ENCODE measurements at places on chromosomes 4 and X.

- no peak for DNase-seq
Observed at GRCh38 chr4:150773729-150774449, 191.9 kb downstream of the MAB21L2 start.

DNA sequence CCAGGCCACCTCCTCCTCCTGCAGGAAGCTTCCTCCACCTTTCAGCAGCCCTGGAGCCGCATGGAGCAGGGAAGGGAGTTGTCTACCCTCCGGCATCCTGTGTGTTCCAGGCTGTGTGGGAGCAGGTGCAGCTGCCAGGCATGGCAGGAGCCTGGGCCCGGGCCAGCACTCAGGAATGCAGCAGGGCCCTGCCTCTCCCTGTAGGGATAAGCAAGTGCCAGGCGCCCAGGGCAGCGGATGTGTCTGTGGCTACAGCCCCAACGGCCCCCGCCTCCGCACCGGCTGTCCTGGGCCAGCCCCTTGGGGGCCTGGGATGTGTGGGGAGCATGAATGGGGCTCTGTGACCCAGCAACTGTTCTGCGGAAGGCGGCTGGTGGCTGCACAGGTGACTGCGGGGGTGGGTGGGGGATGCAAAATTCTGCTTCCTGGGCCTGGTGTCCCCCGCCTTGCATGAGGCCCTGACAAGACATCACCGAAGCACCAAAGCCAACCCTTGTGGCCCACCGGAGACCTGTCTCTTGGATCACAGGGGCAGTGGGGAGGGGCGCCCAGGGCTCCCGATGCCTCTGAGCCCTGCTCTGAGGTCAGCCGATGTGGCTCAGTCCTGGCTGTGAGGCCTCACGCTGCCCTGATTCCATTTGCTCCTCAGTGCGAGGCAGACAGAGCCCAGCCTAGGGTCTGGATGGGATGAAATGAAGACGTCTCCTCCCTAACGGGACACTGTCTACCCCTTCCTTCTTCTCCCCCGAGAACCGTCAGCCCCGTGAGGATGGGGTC lies 1.4 kb upstream of the DOK7 start:
- no peak for DNase-seq

DNA sequence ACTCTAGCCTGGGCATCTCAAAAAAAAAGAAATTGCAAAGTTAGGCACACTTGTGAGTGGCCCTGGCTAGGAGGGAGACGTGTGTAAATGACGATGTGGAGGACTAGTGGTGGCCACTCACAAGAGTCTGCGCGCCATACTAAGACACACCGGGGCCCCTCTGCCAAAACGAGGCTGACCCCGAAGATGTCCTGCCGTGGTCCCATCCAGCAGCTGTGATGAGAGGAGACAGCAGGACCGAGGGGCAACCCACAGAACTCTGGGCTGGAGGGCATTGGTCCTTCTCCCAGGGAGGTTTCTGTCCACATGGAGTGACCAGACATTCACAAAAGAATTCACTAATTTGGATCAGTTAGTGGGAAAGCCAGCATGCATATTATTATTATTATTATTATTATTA lies 47.4 kb downstream of the NOP14 start:
- DNase-seq: no peak

GRCh38 chr4:77155631-77156452 lies 1.2 kb upstream of the CCNG2 start:
- DNase-seq: no peak

DNA sequence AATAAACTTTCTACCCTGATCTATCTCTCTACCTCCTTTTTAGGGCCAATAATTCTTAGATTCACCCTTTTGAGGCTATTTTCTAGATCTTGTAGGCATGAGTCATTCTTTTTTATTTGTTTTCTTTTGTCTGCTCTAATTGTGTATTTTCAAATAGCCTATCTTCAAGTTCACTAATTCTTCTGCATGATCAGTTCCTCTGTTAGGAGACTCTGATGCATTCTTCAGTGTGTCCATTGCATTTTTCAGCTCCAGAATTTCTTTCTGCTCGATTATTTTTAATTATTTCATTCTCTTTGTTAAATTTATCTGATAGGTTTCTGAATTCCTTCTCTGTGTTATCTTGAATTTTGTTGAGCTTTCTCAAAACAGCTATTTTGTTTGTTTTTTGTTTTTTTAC lies 11.3 kb downstream of the CXorf58 start:
- no peak for DNase-seq

DNA sequence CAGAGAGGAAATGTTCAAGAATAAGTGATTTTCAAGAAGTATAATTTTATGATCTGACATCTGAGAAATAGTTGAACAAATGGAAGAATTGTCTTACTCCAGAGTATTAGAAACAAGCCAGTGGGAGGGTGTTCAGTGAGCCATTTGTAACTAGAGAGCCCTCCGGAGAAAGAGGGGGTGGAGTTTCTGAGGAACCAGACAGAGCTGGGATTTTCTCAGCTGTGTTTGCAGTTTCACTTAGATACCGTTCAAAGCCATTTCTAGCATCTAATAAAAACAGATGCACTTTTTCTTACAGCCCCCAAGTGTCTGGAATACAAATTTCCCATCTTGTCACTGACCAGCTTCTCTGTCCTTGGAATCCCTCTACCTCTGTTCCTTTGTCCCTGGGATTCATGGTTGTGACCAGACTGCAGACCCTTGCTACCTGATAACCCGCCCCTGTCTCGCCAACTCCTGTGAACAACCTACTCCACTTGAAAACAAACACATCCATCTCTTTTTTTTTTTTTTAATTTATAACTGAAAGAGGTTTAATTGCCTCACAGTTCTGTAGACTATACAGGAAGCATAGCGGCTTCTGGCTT lies 132.8 kb upstream of the KLF3 start:
- peak; percentile 49 for DNase-seq

- no peak for DNase-seq
Observed at GRCh38 chr4:128579154-128579853, 230.2 kb upstream of the JADE1 start.

GRCh38 chr4:148162519-148162918 lies 279.7 kb downstream of the NR3C2 start:
- DNase-seq: no peak

- no peak for DNase-seq
Observed at GRCh38 chr4:80387390-80388283, 52.1 kb downstream of the CFAP299 start.

- no peak for DNase-seq
Observed at GRCh38 chr4:189502841-189503435, 437.7 kb upstream of the FRG1 start.

GRCh38 chr4:48907706-48908477 lies 1.3 kb upstream of the OCIAD2 start:
- DNase-seq: no peak

- DNase-seq: peak; percentile 66
Observed at GRCh38 chrX:45710081-45710801, 509.6 kb upstream of the DIPK2B start.

DNA sequence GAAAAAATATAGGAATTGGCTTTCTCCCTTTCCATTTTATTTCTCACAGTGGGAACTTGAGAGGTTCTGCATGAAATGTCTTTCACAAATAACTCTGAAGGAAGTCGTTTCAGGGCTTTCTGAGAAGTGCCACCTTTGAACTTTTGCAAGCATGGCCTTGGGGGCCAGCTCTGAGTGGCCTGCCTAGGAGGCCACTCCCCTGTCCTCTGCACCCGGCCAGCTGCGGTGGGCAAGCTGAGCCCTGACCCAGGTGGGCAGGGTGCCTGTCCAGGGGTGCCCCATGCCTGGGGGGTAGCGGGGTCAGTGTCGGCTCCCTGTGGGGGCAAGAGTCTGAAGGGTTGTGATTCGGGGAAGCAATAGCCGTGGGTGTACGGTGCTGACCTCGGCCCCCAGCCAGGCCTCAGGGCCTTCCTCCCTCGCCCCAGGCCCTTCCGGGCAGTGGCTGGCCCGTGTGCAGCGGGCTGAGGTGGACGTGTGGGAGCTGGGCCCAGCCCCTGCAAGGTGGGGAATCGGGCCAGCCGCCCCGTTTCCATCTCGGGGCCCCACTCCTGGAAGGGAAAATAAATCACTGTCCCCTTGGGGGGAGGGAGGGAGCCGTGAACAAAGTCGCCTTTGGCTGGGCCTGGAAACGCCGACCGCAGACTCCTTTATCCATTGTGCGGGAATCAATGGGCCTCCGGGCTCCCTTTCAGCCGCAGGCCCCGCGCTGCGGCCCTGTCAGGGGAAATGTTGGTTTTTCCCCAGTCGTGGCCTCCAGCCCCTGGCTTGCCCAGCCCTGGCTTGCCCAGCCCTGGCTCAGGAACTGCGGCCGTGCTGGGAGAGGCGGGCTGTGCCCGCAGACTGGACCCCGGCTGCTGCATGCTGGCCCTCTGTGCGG lies 3.1 kb downstream of the FGFRL1 start:
- DNase-seq: no peak

All from adipocyte (in vitro differentiated cells).